ENCODE measurements at places on chromosomes 1 and 21.

DNA sequence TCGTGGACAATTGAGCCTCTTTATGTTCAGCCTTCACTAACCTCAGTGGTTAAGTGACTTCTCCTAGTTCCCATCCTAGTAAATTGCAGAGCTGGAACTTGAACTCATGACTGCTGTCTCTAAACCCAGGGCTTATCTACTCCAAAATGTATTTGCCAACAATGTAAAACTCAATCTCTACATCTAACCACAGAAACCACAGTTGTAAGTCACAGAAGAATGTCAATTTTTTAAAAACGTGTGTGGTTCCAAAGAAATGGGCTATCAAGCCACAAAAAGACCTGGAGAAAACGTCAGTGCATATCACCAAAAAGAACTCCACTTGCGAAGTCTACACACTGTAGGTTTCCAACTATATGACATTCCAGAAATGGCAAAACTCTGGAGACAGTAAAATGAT, 172.6 kb upstream of the HMCN1 start:
- no peak for DNase-seq

DNA sequence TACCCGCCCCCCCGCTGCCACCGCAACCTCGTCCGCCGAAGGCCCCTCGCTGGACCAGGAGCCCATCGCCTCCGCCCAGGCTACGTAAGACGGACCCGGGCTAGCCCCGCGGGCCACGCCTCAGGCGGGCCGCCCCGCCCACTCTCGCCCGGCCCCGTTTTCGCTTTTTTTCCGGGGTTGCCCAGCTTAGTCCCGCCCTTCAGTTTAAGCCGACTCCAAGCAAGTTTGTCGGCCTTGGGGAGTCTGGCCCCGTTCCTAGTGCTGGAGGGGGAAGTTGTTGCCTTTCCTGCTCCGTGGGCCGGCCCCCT, 3.0 kb downstream of the RUSC1 start:
- DNase-seq: peak; percentile 91

DNA sequence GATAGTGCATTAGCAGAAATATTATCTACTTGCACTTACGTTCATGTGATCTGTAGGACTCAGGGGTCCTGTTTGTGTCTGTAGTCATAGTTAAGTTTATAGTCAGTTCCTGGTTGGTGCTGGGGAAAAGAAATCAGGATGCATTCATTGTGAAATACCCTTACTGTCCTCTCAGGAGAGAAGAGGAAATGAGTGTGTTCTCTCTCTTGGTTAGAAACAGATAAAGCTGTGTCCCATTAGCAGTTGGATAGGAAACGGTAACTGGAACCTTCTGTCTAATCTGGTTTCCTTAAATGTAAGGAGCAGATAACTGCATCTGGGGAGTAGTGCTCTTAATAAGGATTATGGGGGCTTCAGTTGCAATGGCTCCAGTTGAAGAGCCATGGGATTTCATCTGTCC, 8.9 kb downstream of the SDCCAG8 start:
- peak; percentile 84 for DNase-seq

DNA sequence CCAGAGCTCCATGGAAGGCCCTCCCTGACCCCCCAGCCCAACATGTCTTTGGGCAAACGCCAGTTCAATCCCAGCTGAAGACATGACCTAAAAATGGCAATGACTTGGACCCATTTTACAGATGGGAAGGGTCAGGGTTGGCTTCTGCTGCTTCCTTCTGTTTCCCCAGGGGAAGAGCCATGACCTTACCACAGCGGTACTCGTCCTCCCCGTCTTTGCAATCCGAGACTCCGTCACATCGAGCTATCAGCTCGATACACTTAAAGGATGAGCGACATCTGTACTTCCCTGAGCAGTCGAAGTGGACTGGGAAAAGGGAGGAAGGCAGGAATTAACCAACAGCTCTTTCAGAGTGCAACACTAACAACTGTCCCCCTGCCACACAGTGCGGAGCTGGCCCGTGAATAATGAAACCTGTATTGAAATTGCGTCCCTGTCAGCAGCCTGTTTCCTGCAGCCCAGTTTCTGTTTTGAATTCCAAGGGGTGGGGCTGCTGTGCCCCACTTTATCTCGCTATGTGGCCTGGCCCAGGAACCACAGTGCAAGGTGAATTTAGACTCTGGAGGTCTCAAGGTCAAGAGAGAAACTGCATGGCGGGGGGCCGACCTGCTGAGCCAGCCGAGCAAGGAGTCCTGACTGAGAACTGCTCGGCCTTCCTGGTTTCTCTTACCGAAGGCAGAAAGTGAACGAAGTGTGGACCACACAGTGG, 7.0 kb downstream of the TMPRSS3 start:
- no peak for DNase-seq

DNA sequence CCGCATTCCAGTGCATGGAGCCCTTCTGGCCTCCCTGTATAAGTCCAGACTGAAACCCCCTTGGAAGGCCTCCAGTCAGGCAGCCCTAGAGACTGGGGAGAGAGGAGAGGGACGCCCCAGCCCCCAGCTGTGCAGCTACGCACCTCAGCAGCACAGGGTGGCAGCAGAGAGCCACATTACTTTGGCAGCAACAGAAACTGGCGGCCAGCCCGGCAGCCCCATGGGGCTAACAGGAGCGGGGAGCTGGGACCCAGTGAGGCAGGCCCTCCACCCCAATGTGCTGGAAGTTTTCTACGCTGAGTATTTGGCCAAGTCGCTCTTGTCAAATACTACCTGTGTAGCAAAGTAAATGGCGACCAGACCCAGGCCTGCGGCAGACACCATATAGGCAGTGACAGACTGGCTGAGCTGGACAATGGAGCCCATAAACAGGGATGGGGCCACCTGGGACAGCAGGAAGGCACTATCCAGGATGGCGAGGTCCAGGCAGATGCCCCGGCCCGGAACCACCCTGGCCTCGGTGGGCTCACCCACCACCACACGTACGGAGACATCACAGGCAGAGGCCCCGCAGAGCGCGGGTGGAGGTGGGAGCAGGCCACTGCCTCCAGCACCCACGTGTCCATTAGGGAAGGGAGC, 21.2 kb downstream of the SLC45A3 start:
- peak; percentile 70 for DNase-seq

GRCh38 chr21:27721675-27722074, 754.8 kb upstream of the ADAMTS5 start:
- DNase-seq: no peak

DNA sequence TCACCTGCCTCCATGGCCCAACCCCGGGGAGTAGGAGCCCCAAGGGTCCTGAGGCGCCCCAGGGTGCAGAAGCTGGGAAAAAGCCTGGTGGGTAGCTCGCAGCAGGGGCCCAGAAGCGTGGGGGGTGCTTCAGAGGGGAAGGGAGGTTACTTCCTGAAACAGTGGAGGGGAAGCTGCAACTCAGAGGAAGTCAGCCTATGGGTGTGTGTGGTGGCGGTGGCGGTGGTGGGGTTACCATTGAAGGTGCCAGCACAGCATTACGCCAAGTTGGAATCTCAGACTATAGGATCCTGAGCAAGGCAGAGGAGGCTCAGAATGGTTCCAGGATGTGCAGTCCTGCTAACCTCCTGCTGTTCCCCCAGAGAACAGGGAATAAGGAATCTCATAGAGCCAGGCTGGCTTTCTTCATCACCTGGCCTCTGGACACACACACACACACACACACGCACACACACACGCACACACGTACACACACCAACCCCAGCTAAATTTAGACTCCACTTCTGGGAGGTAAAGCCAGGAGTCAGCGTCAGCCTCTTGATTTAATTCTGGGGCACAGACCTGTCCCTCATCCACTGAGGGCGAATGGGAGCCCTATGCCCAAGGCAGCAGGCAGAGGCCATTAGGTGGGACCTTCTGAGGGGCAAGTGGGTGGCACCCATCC, 1.3 kb downstream of the DENND4B start:
- DNase-seq: peak; percentile 93

GRCh38 chr1:31548907-31549808, 27.2 kb upstream of the TINAGL1 start:
- DNase-seq: peak; percentile 81

DNA sequence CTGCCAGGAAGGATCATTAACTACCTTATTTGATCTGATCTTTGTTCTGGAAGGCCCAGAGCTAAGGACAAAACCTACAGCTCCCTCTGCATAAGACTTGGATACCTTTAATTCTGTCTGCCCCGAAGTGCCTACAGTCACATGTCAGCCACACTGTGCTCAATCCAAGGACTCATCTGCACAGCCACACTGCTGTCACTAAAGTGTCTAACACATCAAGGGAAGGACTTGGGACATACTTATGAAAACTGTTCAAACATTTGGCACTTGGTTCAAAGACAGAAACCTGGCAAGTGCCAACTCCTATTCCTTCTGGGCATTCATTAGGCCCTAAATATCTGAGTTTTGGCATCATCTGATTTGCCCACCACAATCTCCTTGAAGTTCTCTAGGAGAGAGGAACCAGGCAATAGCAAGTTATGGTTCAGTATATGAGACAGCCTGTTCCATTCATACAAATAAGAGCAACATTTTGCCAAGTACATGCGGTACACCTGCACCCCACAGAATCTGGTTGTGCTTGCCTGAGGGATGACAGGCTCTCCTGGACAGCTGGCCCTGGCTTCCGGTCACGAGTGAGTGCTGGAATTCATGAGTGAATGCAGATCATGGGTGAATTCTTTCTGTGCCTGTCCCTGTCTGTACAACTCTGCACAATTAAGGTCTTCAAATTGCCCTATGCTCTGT, 105.9 kb downstream of the KCNK1 start:
- no peak for DNase-seq

DNA sequence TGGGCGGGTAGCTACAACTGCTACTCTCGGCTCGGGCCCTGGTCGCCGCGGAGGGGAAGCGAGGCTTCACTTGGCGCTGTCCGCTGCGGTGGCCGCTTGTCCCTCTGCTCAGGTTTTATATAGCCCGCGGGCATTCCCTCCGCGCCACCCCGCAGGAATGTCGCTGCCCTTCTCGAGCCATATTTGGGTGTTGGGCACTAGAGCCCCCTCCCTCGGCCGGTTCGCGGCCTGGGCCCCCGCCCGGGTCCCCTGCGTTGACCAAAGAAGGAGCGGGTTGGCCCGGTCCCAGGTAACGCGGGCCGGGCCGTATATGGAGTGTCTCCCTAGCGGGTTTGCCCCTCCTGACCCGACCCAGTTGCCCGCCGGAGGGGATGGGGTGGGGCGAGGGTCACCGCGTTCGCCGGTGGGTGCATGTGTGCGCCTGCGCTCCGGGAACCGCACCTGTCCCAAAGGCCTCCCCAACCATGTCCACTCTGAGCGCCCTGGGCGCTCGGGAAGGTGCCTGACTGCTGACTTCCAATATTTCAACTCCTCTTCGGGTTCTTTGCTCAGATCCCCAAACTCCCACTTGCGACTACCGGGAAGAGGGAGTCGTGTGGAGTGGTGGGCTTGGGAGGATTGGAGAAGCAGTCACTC, at the start of gene ACTA1:
Gene ACTA1 (minus strand): TSS at position 90 of the 636 bp plus-strand sequence. CDS start 979 bp downstream, outside the sequence.
- DNase-seq: no peak

DNA sequence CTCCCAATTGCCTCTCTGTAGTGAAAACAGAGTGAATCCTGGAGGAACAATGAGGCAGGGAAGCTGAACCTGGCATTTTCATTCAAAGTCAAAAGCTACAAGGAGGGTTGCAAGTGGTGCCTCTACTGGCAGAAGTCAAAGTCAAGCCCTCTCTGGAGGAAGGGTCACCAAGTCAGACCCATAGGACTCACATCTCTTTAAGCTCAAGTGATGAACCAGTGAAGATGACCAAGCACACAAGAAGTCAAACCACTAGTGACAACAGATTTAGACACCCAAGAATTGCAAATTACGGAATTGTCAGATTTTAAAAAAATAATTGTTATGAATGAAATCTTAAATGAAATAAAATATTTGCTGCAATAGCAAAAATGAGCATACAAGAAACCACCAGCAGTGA, 81.1 kb upstream of the ATP1B1 start:
- DNase-seq: no peak

DNA sequence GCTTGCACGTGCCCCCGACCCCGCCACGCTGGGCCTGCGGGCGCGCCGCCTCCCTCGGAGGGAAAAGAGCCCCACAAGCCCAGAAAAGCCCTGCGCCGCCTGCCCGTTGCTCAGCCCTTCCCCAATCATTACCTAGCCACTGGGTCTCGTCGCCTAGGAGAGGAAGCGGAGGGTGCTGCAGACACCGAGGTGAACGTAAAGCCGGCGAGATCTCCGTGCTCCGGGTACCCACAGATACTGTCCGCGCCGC, at the start of gene ENO1:
Gene ENO1 (minus strand): TSS at position 239 of the 250 bp plus-strand sequence. CDS start 3,778 bp downstream, outside the sequence.
- DNase-seq: no peak

- peak; percentile 16 for DNase-seq
Measured at GRCh38 chr21:38333301-38334272, 76.8 kb downstream of the KCNJ15 start.

DNA sequence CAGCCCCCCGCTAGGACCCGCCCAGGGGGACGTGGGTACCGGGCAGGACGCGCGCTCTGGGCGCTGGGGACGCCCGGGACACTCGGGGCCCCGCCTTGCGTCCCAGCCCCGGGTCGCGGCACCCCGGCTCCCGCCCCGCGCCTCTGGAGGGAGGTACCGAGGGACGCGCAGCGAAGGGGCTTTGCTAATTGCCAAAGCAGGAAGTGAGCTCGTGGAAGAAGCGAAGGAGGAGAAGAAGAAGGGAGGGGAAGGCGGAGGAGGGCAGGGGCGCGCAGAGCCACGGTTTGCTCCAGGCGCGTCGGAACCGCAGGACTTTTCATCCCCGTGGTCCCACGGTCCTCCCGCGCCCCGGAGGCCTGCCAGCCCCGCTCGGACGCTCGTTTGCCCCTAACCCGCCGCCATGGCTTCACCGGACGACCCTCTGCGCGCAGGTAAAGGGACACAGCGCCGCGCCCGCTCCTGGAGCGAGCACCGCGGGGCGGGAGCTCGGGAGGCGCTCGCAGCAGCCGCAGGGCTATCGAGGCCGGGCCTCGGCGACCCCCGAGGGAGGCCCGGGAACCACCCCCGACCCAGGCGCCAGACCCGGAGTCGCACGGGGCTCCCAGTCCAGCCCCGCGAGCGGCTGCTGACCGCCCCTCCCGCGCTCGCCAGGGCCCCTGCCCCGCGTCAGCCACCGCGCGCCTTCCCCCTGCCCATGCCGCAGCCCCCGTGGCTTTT, 1.3 kb downstream of the EDARADD start:
- peak; percentile 26 for DNase-seq

GRCh38 chr1:107532318-107532717, 391.5 kb downstream of the NTNG1 start:
- no peak for DNase-seq

GRCh38 chr21:29145354-29145782, 14.9 kb downstream of the MAP3K7CL start:
- DNase-seq: peak; percentile 65

DNA sequence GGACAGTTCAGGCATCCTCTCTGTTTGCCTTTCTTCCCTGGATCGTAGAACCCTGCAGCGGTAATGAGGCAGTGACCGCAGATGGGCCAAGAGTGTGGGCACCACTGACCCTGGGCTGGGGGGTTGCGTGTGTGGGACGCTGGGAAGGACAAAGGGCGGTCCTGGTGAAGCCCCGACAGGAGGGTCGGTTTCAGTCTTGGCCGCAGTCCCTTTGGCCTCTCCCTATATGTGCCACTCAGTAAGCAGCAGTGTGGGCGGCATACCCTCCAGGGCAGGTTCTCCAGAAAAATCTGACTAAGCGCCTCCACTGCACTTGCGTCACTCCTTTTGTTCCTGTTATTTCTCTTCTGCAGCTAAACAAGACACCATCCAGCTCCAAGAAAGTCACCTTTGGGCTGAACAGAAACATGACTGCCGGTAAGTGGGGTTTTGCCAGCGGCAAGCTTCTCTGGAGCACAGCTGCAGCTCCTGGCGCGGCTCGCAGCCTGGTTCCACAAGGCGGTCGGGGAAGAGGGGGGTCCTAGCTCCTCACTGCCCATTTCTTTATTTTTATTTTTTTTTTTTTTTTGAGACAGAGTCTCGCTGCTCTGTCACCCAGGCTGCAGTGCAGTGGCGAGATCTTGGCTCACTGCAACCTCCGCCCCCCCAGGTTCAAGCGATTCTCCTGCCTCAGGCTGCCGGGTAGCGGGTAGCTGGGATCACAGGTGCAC, 27.7 kb upstream of the PDXK start:
- peak; percentile 73 for DNase-seq

Measured in inflammatory macrophage treated with lipopolysaccharide for 4 hours (primary cell).